ENCODE measurements at places on chromosomes 4 and X.

DNA sequence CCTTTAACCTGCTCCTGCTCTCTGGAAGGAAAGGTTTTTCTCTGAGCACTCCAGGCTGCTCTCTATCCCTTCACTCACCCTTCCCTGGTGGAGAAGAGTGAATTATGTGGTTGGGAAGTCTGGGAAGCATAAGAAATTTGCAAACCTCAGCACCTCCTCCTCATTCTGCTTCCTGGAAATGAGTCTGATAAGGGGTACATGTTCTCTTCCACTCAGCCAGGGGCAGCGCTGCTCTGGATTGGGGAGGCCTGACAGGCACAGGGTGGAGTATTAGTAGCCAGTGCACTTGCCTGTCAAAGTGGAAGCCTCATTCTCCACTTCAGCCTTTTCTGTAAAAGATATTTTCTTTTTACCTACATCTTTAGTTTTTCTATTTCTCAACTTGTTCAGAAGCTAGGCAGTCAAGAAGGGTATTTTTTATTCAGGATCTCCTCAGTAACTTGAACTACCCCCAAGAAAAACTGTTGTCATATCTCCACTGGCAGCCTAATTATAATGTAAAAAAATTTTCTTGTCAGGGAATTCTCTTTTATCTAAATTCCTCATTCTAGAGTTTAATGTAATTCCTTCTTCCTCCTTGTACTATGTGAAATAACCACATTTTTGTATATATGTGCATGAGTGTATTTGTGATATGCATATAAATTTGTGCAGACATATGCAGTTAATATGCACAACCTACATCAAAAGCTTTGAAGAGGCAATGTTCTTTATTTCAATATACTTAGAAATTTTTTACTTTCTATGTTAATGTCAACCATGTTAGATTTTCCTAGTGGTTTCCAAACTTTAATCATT is 15.3 kb downstream of the ADAMTS3 start:
- DNase-seq: no peak

DNA sequence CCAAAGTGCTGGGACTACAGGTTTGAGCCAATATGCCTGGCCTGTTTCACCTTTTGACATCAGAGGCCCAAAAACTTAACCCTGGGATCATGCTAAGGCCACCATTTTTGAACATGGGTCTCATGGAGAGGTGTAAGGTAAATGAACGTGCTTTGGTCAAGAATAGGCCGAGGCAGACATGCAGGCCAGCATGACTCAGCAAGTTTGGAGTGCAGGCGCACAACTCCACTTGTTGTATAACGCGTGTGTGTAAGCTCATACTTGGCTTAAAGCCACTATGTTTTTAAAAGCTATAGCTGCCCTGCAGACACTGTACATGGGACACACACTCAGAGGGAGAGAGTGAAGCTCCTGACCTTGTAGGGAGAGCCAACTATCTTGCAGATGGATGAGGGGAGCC is 43.8 kb upstream of the HPSE start:
- DNase-seq: no peak

DNA sequence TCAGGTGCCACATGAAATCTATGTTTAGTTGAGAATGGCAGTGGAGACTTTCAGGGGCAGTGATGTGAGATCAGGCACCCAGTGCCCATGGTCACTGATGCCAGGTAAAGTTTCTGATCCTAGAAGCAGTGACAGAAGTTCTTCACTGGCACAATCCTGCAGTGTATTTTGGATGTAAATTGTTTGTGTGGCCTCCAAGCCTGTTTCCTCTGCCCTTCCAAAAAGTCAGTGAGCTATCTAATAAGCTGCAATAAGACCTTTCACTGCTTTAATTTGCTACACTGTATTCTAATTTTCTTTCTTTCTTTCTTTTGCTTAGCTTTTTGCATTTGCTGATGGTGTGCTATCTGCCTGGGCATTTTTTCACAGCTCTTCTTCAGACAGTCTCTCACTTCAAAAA is 1348.6 kb downstream of the ADGRL3 start:
- no peak for DNase-seq

- no peak for DNase-seq
Measured at GRCh38 chr4:15027921-15028435, 25.7 kb downstream of the CPEB2 start.

GRCh38 chr4:138003248-138003647 is 238.9 kb downstream of the SLC7A11 start:
- DNase-seq: no peak

DNA sequence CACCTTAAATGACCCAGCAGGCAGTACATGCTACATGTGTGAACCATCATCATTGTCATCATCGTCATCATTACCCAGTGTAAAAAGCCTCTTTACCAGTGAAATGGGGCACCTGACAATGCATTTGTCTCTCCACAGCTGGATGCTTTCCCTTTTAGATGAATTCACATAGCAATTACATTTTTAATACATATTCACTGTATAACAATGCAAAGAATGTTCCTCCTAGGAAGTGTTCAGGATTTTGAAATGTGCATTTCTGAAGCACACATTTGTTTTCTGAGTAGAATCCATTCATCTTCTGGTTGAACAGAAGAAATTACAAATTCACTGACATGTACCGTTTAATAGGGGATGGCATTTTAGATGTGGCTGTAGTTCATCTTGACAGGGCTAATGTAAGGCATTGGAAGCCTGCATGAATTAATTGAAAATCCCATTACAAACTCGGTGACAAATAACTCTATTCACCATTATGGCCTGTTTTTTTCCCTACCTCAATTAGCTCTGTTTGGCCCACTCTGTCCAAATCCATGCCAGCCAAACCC is 111.1 kb downstream of the SH3RF1 start:
- no peak for DNase-seq

DNA sequence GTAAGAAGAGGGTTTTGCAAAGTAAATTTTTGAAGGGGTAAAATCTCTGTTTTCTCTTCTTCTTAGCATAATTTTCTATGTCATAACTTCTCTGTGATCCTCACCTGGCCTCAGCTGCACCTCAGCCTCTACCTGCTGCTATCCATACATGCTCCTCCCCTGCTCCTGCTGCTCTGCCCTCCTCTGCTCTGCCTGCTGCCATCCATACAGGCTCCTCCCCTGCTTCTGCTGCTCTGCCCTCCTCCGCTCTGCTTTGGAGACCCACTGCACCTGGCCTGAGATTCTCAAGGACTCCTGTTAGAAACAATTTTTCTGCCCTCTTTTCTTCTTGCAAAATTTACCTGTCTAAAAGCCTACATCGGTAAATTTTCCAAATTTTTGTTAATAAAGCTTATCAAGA is 388.6 kb upstream of the PITX2 start:
- no peak for DNase-seq

GRCh38 chr4:7172946-7173345 is 19.4 kb upstream of the SORCS2 start:
- DNase-seq: peak; percentile 23

- DNase-seq: no peak
Measured at GRCh38 chrX:106780664-106781377, 21.7 kb upstream of the TBC1D8B start.

- DNase-seq: peak; percentile 61
Measured at GRCh38 chr4:10123227-10124101, 6.9 kb upstream of the WDR1 start.

DNA sequence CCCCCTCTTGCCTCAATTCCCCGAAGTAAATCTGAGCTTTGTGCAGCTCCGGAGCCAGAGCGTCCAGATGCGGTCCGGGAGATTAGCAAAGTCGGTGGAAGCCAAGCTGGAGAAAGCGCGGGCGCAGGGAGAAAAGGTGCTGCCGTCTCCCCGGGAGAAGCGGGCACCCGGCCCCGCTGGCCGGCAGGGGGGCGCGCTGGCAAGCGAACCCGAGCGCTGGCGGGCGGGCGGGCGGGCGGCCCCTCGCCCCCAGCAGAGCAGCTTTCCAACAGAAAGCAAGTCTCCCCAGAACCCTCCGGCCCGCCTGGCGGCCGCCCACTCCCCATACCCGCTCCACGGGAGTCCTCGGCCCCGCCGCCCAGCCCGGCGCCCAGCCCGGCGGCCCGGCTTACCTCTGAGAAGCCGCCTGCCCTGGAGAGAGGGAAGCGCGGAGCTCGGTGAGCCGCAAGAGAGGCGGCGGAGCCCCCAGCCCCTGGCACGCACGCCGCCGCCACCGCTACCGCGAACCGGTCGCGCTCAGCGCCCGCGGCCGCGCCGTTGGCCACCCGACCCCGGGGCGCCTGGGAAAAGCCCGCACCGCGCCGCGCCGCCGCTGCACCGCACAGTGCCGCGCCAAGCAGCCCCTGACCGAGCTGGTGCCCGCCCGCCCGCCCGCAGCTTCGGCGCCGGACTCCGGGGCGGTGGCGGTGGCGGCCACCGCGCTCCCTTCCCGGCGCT is 529 bp upstream of the CITED1 start:
- DNase-seq: no peak

- no peak for DNase-seq
Measured at GRCh38 chrX:106919932-106920452, at the start of gene CLDN2. Gene CLDN2, plus strand, starts transcription at chrX:106920402. Its CDS starts 7,827 bp downstream, at chrX:106928229.

DNA sequence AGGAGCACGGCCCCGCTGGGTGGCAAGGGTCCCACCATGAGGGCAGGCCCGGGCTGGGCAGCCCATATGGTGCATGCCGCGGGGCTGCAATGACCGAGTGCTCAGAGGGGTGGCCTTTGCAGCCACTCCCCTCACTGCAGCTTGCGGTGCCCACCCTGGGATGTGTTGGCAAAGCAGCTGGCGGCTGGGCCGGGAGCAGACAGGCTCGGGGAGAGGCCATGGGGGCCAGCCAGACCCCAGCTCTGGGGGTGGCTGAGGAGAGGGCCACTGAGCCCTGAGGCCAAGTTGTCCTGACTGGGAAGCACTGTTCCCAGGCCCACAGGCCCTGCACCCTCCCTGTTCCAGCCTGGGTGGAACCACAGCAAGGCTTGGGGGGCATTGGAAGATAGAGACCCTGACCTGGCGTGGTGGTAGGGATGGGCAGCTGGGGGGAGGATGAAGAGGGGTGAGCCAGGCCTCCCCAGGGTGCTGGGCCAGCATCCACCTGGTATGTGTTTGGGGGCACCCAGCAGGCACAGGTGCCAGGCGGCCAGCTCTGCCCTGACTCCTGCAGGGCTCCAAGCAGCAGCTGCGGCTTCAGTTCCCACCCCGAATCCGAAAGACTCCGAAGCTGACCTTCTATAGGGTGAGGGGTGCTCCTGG is 18.4 kb upstream of the RNF4 start:
- no peak for DNase-seq

DNA sequence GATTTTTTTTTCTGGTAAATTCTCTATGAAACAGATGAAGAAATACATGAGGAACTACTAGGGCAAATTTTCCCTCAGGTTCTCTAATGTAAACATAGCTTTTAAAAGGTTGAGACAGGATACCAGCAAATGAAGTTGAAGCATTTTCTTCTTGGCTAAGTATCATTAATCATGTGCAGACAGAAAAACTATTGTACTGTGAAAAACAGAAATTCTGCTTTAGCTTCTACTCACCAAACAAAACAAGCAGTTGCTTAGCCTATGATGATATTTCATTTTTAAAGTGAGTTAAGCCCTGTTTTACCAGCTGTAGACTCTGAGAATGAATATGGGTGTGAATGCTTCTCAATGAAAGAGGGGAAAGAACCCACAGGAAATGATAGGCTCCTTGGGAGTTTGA is 358.9 kb downstream of the TRAM1L1 start:
- DNase-seq: no peak

- no peak for DNase-seq
Measured at GRCh38 chr4:8364848-8365350, 75.6 kb downstream of the ACOX3 start.

GRCh38 chrX:109635146-109635545 is 10.2 kb upstream of the KCNE5 start:
- no peak for DNase-seq

DNA sequence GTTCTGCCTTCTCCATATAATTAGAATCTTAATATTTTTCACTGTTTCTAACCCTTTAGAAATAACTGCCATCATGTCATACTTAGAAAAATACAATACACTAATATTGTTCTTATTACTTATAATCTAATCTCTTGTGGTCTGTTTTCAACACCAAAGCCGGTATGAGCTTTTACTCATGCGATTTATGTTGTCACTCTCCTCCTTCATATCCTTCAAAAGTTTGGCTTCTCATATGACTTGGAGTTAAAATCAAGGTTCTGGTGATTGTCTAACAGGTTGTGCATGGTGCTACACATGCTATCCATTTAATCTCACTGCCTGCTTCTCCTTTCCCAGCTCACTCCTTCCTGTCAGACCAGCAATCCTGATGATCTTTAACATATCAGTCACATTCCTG is 1392.9 kb downstream of the ARAP2 start:
- DNase-seq: no peak

All from activated naive CD4-positive, alpha-beta T cell treated with anti-CD3 and anti-CD28 coated beads, Interleukin-2, amount 50 U/mL, for 72 hours (primary cell).